PC-3 (cell line): ENCODE measurements at places on chromosomes 16 and 17.

DNA sequence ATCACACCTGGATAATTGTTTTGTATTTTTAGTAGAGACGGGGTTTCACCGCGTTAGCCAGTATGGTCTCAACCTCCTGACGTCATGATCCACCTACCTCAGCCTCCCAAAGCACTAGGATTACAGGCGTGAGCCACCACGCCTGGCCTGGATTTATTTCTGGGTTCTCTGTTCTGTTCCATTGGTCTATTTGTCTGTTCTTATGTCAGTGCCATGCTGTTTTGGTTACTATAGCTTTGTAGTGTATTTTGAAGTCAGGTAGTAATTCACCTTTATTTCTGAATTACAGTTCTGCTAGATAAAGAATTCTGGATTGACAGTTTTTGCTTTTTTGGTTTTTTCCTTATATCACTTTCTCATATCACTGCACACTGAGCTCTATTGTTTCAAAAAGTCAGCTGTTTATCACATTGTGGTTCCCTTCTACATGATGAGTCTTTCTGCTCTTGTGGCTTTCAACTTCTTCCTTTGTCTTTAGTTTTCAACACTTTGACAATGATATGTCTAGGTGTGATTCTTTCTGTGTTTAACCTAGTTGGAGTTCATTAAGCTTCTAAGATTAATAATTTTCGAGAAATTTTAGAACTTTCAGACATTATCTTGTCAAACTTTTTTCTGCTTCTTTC, 98.2 kb downstream of the CA4 start:
- no peak for DNase-seq

DNA sequence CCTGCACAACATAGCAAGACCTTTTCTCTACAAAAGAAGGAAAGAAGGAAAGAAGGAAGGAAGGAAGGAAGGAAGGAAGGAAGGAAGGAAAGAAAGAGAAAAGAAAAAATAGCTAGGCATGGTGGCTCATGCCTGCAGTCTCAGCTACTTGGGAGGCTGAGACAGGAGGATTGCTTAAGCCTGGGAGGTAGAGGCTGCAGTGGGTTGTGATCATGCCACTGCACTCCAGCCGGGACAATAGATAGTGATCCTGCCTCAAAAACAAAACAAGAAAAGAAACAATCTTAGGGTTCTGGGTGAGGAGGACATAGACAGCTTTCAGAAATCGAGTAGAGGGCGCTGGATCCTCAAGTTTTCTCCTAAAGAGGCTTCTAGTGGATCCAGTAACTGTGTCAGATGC, 59.7 kb upstream of the CLEC3A start:
- no peak for DNase-seq

DNA sequence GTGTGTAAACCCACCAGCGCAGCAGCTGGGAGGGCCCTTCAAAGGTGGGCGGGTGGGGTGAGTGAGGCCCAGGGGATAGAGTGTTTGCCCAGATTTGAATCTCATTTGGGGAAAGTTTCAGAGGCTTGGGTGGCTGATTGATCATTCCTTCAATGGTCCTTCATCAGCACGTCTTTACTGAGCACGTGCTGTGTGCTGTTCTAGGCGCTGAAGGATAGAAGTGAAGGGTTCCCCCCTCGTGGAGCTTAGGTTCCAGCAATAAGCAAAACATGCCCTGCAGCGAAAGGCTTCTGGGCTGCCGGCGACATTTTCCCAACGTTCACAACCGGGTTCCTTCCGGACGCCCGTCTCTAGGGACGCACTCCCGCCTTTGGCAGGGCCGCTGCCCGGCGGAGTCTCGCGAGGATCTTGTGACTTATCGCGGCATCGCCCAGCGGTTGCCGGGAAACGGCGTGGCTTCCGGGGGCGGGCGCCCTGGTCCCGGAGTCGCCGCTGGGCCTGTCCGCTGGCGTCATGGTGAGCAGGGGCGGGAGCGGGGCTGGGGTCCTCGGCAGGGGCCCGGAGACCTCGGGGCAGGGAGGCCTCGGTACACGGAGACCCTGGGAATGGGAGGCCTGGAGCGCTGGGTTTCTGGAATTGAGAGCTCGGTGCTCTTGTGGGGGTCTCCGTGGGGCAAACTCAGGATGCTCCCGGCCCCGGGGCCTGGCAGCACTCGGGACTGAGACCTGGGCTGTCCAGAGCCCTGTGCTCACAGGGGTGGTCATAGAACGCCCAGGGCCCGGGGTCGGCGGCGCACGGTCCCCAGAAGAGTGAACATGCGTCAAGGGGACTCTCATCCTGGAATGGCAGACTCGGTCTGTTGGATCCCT, 3.2 kb upstream of the DBNDD1 start:
- DNase-seq: peak; percentile 87

DNA sequence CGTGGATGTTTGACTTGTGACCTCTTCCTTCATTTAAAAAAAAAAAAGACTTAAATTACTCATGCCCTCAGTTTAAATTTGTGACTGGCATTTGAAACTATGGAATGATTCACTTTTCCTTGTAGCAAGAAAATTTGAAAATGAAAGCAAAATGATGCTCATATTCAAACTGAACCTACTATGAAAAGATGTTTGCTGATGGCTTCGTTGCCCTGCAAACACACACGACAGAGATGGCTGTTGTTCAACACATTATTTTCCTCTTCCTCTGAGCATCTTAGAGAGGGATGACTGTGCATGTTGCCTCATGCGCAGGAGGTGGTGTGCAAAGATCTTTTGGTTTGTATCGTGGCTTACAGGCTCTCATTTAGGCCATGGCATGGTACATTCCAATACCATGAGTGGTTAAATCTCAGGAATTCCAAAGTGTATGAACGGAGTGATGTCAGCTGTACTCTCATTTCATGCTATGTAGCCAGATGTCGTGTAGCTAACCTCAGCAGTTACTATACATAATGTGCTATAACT, 164.5 kb downstream of the PRKCA start:
- peak; percentile 99 for DNase-seq

GRCh38 chr16:80433623-80434022, 107.2 kb upstream of the DYNLRB2 start:
- DNase-seq: peak; percentile 31
